ENCODE measurements at places on chromosomes 3 and 15.

DNA sequence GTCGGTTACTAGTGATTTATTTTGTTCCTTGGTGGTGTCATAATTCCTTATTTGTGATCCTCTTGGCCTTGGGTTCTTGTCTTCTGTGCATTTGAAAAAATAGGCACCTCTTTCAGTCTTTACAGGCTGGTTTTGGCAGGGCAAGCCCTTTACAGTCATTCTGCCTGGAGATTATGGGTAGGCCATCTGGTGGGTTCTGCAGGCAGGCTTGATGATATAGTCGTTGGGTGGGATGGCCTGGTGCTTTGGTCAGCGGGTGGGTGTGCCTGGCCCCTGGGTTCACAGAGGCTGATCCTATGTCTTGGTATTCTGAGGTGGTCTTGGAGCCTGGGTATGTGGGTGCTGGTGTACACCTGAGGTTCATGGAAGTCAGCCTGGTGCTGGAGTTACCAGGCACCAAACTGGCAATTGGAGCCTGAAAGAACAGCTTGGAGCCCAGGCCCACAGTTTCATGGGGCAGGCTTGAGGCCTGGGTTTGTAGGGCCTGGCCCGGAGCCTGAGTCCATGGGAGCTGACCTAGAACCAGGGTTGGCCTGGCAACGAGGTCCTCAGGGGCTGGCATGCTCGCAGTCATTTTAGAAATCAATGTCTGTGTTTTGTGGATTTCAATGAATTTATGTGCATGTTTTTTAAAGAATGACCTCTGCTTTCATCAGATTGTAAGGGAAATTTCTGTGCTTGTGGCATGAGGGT lies 63.3 kb downstream of the DOCK3 start:
- no peak for DNase-seq

GRCh38 chr3:189779166-189779565 lies 148.0 kb downstream of the TP63 start:
- no peak for DNase-seq

DNA sequence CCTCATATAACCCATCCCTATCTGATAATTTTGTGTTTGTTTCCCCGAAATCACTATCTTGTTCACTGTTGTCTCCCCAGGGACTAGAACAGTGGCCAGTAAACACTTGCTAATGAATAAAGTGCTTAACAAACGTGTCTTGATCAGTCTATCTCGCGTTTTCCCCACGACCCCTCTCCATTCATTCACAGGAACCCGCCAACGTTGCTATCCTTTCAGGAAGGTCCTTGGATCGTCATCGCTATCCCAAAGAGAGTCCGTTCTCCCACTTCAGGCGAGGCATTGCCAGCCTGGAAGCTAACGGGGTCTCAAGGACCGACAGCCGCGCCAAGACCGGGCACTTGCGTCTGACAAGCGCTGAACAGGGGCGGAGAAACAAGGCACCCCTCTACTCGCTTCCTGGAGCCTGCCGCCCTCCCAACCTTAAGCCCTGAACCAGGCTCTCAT lies 344 bp downstream of the LINS1 start:
- DNase-seq: no peak

- no peak for DNase-seq
These were observed 177.6 kb downstream of the FHIT start for GRCh38 chr3:61073566-61074165.

GRCh38 chr3:79249701-79250100 lies 518.1 kb downstream of the ROBO1 start:
- DNase-seq: no peak

GRCh38 chr3:61564395-61565059 lies 3.2 kb downstream of the PTPRG start:
- DNase-seq: peak; percentile 85

DNA sequence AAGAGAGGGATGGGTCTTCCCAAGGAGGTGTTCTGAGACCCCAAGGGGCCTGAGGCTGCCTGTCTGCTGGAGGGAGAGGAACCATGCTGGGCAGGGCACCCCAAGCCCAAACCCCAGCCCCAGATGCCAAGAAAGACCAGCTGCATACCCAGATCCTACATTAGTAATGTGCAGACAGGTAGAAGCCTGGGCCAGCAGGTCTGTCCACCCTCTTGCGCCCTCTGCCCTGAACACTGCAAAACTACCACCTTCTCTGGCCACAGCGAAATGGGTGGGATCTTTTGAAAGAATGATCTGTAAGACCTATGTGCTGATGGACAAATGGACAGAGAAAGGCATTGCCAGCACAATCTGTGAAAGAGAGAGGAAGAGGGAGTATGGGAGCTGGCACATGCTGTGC lies 283.2 kb downstream of the EPHB1 start:
- DNase-seq: no peak

DNA sequence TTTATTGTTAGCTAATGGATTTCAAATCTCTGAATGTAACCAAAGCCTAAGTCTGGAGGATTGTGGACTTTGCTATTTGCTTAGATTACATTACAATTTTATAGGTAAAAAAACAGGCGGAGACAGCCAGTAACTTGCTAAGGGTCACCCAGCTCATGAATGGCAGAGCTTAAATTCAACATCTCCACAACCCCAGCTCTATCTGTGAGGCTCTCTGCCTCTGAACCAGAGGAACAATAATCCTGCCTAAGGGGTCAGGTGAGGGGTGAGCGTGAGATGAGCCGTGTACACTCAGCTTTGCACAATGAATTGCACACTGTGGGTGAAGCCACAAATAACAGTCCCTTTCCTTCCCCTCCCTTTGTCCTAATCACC lies 69.8 kb upstream of the SPATA12 start:
- DNase-seq: no peak

Measured in adipocyte (in vitro differentiated cells).